A172 (cell line): ENCODE measurements at places on chromosomes 16 and 17.

DNA sequence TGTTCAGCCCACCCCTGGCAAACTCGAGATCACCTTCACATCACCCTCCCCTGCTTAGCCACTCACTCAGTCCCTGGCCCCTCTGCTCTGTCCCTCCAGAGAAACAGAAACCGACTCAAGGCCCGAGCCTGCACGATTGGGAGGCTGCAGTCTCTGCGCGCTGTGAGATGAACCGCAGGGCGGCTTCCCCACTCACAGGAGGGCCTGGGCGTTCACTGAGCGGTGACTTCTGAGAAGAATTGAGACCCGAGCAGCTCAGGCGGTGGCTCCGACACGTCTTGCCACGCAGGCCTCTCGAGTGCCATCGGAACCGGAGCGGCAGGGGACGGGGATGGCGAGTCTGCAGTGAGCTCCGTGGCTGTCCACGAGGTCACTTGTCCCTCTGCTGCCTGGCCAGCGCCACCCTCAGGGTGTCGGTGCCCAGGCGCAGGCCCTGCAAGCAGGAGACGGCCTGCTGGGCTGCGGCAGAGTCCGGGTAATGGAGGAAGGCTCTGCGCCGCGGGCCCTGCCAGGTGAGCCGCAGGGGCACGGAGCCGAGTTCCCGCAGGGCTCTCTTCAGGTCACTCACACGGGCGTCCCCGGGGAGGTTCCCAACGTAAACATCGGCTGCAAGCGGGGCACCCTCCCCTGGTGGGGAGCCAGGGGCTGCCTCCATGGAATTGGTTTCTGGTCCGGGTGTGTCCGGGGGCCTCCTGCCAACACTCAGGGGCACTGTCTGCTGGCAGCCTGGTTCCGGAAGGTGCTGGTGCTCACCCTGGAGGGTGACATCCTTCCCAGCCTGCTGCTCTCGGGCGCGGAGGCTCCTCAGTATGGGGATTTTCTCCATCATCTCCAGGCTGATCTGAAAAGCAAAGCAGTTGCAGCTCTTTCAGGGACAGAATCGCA, 21.6 kb downstream of the FOXF1 start:
- DNase-seq: no peak

GRCh38 chr16:2773188-2773968, 3.7 kb downstream of the ELOB start:
- DNase-seq: peak; percentile 66

- DNase-seq: no peak
These were observed 6.1 kb downstream of the CA7 start for GRCh38 chr16:66850115-66850815.

DNA sequence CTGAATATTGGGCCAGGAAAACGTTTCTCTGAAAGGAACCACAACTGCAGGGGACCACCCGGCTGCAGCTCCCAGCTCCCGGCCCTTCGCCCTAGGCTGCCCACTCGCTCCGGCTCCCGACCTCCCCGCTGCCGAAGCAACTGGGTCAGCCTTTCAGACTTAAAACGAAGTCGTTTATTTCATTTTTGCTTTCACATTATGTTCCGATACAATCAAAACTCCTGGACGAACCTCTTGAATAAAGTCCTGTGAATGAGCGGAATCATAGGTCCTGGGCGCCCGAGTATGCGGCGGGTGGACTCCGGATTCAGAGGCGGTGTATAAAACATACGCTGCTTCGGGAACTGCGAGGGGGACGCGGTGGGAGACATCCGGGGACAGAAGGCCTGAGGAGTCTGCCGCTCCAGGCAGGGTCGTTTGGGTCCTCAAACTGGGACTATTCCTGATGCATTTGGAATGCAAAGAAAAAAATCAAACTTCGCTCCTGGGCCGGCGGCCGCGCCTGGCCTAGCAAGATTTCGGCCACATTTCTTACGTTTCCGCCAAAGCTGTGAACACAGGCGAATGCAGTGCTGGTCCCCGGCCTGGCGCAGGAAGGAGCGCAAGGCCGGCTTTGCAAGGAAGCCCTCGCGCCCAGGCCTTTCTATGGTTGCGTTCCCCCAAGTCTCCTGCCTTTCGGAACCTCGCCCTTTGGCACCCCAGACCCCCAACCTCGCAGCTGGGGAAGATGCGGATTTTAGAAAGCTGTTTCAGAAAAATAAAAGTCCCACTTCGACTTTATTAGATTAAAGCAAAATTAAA, 3.7 kb downstream of the CBLN1 start:
- DNase-seq: no peak

DNA sequence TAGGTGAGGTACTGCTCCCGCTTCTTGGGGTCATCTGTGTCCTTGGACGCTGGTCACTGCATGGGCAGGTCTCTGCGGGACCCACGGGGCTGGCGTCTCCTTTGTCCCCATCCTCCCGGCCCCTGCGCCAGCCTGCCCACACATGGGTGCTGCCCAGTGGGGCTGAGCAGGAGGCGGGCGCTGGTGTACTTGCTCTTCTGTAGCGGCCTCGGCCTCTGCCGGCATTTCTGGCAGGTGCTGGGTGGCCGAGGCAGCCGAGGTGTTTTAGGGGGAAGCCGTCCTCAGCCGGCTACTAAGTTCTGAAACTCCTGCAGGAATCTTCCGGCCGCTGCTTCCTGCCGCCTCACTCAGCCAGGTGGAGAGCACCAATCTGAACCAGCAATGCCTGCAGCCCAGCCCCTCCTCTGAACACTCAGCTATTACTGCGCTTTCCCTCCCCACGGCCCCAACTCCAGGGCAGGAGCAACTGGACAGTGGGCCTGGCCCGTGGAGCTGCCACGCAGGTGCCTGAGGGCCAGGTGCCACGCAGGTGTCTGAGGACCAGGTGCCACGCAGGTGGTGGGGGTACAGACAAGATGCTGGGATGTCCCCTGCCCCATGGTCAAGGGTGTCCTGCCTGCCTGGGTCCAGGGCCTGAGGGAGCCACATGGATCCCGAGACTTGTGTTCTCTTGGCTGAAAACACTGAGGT, 10.0 kb downstream of the DECR2 start:
- DNase-seq: no peak

- DNase-seq: no peak
These were observed 41.8 kb downstream of the CYB5D2 start for GRCh38 chr17:4184811-4185210.

GRCh38 chr16:16890964-16891363, 512.0 kb downstream of the NPIPA7 start:
- no peak for DNase-seq

DNA sequence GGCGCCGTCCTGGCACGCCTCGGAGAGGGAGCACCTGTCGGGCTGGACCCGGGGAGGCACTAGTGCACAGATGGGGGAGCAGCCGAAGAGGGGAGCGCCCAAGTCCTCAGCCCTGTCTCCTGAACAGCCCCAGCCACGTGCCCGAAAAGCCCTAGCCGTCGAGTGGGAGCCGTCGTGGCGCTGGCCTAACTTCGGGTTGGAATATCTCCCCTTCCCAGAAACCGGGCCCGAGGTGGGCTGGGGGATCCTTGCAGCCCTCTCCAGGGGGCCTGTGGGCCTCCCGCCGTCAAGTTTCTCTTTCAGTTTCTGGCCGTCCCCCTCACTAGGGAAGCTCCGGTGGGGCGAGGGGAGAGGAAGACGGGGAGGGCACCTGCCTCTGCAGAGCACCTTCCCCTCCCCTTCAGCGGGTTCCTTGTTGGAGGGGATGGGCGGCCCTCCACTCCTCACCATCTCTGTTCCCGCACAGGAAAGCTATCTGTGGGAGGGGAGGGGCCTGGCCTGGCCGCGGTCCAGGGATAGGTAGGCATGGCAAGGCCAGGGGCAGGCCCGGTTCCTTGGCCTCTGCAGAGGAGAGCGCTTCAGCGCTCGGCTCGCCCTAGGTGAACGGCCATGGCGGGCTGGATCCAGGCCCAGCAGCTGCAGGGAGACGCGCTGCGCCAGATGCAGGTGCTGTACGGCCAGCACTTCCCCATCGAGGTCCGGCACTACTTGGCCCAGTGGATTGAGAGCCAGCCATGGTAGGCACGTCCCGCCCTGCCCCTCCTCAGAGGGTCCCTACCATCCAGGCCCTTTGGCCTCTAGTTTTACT, 709 bp downstream of the STAT5A start:
- DNase-seq: no peak

DNA sequence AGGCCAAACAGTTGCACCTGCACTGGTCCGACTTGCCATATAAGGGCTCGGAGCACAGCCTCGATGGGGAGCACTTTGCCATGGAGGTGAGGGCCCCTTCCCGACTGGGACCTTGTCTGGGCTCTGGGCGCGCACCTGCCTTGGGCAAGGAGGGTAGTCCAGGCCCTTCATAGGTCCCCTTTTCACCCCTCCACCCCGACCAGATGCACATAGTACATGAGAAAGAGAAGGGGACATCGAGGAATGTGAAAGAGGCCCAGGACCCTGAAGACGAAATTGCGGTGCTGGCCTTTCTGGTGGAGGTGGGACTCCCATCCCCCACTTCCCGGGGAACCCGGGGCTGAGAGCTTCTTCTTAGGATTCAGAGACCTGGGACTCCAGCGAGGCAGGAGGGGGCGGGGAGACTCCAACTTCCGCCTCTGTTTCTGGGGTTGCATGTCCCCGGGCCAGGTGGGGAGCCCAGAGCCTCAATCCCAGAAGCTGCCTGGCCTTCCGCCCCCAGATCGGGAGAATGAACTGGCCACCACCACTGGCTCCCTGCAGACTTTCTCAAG, 7.8 kb downstream of the CA4 start:
- DNase-seq: no peak

- DNase-seq: peak; percentile 86
These were observed 41.0 kb upstream of the SREBF1 start for GRCh38 chr17:17877529-17878358.

GRCh38 chr16:2952679-2953078, 11.4 kb upstream of the KREMEN2 start:
- no peak for DNase-seq

DNA sequence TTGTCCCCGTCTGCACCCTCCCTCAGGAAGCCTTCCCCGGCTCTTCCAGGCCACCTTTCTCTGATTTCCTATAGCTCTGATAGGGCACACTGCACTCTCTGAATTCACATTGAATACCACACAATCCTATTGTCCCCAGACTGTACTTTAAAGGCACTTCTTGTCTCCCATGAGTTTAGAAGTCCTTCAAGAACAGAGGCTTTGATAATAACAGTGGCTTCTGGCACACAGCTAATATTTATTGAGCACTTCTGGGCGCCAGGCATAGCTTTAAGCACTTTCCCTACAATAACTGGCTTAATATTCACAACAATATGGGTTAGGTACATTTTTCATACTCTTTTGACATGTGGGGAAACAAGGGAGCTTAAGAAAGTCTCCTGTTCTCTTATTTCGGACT, 169.7 kb upstream of the IRX6 start:
- DNase-seq: no peak

GRCh38 chr17:47165137-47165536, 24.0 kb downstream of the CDC27 start:
- no peak for DNase-seq

- DNase-seq: no peak
These were observed 108.1 kb downstream of the USP32 start for GRCh38 chr17:60283816-60284215.

GRCh38 chr16:86396422-86396821, 113.9 kb upstream of the FOXF1 start:
- DNase-seq: peak; percentile 84

DNA sequence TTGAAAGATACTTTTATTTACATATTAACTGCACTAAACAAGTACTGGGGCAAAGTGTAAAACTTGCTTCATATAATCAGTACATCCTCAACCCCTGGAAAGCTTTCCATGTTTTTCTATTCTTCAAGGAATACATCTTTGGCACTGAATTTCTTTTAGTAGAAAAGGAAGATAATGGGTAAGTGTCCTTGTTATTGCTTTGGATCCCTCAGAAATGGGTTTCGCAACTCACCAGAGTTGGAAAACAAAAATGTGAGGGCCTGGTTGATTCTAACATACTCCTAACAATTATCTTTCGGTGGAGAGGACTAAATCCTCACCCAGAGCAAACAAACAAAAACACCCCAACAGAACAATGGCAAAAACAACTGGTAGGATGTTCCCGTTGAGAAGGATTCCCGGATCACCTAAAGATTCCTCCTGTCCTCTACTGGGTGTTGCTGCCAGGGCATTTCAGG, 120.4 kb downstream of the PARN start:
- no peak for DNase-seq

DNA sequence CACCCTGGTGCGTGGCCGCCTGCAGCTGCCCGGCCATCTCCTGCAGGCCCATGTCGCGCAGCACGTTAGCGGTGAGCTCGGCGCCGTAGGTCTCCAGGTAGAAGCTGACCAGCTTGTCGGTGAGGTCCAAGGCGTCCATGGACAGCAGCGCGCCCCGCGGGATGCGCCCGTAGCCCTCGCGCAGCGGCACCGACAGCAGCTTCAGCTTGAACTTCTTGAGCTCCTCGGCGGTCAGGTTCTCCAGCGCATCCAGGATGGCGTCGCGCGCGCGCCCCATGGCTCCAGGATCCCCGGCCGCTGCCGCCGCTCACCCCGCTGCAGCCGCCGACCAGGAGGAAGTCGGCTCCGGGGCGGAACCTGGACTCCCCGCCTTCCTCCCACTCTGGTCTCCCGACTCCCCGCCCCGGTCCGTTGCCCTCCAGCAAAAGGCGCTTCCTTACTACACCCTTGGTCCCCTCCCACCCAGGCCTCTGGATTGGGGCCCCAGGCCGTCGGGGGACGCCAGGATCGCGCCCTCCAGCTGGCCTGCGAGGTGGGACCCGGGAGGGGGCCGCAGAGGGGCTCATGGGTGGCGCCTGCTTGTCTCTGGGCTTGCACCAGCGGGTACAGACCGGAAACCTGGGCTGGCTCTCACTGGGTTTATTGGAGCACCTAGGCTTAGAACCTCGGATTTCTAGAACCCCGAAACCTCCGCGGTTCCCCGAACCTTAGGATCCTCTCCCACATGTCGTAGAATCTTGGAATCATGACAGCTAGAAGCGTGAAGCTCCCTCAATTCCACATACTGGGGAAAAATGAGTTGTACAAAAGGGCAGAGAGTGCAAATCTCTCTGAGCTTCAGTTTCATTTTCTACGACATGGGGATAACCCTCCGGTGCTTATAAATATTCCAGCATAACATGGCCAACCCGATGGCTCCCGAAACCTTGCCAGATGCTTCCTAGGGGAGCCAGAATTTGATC, at the start of gene PYCARD:
TSS of gene PYCARD (minus strand) at position 347 of the 962 bp plus-strand sequence. CDS start at position 277, 70 bp downstream.
- DNase-seq: no peak

GRCh38 chr17:44907729-44908470, 7.4 kb downstream of the GFAP start:
- DNase-seq: no peak

GRCh38 chr16:27273670-27274423, 5.3 kb upstream of the NSMCE1 start:
- peak; percentile 39 for DNase-seq

DNA sequence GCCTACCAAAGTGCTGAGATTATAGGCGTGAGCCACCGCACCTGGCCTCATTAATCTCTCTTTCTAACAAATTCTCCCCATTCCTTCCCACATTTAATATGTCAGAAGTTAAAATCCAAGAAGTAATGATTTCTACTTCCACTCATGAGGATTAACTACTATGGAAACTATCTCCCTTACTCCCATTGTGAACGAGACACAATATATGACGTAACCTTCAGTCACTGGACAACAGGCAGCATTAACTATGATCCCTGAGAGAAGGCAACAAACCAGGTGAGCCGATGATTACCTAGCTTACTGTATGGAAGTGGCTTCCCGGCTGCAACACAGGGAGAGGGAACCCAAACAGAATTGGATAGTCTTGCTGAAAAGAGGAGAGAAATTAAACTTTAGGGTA, 20.0 kb downstream of the GLG1 start:
- no peak for DNase-seq

GRCh38 chr17:80791758-80792284, 199.8 kb upstream of the CHMP6 start:
- DNase-seq: peak; percentile 96
